ENCODE measurements at places on chromosomes 2 and 18.

- peak; percentile 21 for DNase-seq
Observed at GRCh38 chr2:196453613-196454047, 185.9 kb upstream of the CCDC150 start.

- no peak for DNase-seq
Observed at GRCh38 chr2:169110916-169111315, 41.6 kb downstream of the DHRS9 start.

DNA sequence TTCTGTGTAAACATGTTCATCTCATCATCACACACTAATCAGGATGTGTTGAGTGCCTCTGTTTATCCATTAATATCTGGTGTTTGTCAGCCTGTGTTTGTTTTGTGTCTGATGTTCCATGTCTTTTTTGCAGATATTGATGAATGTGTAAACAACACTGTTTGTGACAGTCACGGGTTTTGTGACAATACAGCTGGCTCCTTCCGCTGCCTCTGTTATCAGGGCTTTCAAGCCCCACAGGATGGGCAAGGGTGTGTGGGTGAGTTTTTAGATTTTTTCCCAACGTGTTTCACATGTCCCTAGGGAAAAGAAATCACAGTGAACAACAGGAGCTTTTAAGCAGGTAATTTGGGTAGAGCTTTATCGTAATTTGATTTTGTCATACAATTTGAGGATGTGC lies 133.7 kb upstream of the RASGRP3 start:
- DNase-seq, result no peak

GRCh38 chr2:45156605-45157004 lies 147.4 kb upstream of the SIX2 start:
- no peak for DNase-seq

DNA sequence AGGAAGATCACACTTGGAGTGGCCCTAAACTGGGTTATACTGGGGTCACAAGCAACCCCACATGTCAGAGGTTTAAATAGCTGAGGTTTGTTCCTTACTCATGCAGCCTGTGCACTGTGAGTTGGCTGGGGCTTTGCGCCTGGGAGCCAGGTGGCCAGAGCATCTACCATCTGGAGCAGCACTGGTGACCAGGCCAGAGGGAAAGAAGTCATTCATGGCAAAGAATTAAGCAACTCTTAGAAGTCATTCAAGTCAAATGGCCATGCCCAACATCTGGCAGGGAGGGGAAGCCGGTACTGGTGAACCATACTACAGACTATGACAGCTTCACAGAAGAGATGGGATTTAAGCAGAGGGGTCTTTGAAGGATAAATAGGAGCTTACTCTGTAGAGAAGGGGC lies 90.7 kb downstream of the POLR1A start:
- DNase-seq, result no peak

GRCh38 chr2:65018141-65018582 lies 29.0 kb downstream of the SLC1A4 start:
- no peak for DNase-seq

DNA sequence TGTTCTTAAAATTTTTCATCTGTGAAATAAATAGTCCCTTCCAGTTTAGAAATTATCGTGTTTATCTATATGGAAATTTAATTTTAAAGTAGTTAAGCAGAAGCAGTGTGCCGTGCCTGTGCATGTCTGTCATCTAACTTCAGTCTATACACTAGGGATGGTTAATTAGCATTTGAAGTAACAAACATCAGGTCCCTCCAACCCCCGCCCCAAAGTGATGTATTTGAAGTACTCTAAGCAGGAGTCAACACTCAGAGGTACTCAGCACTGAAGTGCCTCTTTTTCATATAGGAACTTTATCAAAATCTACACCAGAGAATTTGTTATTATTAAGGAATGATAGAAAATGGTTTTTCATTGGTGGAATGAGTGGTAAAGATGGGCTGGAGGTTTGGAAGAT lies 33.0 kb downstream of the LANCL1 start:
- DNase-seq, result no peak

DNA sequence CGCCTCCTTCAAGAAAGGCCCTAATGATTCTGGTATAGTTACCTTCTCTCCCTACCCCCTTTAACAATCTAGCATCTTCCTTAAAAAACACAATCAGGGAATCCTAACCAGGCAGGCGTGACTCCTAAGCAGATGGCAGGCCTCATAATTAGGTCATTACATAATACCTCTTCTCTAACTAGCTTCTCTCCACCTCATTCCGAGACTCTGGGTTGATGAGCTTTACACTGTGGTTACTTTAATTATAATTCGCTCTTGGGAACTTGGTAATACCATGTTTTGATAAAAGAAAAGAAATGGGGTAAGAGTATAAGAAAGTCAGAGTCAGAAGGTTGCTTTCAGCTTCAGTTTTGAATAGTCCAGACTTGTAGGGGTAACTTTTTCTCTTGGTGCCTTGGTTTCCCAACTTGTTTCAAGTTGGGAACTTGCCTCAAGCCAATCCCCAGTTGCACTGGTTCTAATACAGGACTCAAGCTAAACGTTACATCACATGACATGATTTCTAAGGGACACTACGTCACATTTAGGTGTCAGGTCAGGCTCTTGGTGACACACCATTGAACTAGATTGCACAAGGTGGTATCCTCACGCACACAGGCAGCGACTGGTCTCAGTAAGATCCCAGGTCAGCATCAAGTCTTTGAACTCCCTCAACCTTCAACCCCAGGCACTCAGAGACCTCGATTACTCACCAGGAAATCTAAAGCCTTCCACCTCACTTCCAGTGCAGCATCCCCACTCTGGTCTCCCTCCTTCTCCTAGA lies 59.2 kb downstream of the AAK1 start:
- DNase-seq, result no peak

- no peak for DNase-seq
Observed at GRCh38 chr18:79581911-79582310, 97.7 kb upstream of the CTDP1 start.

GRCh38 chr18:61753373-61753772 lies 139.4 kb downstream of the RNF152 start:
- DNase-seq, result no peak

GRCh38 chr18:38520786-38521185 lies 955.2 kb upstream of the CELF4 start:
- no peak for DNase-seq

DNA sequence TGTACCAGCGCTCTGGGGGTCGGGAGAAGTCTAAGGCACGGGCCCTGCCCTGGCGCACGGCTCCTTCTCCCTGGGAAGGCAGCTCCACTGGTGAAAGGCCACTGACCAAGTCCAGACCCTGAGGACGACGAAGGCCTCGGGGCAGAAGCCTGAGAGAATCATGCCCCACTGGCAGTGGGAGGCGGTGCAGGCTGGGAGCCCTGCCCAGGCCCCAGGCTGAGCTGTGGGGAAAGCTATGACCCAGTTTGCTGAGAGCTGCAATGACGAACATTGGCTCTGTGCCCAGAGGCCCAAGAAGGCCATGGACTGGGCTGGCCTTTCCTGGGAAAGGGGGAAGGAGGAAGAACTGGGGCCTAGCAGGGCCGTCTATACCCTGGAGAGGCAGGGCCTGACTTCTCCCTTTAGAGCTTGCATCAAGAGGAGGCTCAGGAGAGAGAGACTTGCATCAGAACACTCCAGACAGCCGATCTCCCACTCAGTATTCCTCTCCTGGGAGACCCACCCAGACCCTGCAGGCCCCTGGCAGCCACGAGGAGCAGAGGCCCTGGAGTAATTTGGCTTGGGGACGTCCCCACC lies 32.9 kb downstream of the HS1BP3 start:
- no peak for DNase-seq

DNA sequence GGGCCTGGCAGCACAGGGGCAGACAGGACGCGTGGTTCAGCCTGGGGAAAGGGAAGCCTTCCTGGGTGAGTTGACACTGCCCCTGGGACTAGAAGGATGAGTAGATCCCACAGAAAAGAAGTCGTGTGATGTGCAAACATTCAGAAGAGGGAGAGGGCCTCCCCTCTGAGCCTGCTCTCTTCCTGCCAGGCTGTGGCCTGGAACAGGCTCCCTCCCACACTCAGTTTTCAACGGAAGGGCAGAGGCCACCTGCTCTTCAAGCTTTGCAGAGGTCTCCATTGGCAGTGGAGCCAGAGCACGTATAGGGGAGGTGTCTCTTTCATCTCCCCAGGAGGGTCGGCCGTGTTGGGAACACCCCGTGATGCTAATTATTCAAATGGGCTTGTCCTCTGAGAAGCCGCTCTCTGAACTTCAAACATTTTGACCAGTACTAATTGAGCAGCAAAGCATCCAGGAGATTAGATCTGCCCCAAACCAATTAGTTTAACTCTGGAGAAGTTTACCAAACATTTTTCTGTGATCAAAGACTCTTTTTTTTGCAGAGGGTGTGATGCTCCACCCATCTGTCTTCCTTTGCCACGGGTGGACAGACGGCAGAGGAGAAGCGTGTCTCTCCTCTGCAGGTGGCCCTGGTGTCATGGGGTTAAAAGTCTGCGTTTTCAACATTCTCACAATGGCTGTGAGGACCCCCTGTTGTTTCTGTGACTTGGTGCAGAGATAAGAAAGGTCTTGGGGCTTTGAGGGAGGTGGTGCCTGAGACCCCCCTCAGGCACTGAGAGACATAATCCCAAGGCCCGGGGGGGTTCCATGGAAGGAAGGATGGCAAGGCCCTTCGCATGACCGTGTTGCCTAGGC lies 29.5 kb upstream of the ODC1 start:
- no peak for DNase-seq

GRCh38 chr2:10688921-10689807 lies 611 bp downstream of the NOL10 start:
- peak; percentile 14 for DNase-seq

- DNase-seq, result no peak
Observed at GRCh38 chr2:112977559-112978056, at the start of gene IL36G. TSS of gene IL36G (plus strand) at chr2:112978006. CDS start at chr2:112978639, 633 bp downstream.

- DNase-seq, result no peak
Observed at GRCh38 chr18:23257686-23258565, 122.6 kb downstream of the CABLES1 start.

DNA sequence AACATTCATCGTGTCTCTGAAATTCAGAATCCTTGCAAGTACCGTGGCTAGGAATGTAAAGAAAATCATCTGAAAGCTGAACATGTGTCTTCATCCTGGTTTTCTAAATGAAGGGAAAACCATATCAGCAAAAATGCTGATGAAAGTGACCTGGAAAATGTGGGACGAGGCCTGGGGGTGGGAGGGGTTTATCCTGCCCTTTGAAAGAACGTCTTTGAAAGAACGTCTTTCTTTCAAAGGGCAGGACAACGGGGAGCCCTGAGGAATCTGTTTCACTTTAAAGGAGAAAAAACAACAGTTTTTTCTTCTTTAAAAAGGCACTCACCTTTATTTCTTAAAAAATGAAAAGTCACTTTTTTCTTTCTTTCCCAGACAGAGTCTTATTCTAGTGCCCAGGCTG lies 185.2 kb downstream of the ALPK2 start:
- peak; percentile 36 for DNase-seq

DNA sequence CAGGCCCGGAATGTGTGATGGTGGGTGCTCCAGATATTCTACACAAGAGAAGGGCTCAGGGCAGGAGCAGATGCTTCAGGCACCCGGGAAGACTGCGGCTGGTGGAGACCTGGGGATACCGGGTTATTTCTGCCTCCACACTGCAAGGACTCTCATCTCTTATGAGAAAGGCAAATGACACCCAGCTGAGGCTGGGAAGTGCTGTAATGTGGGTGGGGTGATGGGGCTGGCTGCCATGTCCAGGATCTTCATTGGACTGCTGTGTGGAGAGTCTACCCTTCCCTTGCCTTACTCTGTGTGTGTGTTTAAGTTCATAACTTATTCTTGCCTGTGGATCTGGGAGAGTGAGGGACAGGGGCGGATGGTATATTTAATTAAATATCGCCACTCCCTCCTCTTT lies 124.1 kb downstream of the KLHL29 start:
- DNase-seq, result no peak

DNA sequence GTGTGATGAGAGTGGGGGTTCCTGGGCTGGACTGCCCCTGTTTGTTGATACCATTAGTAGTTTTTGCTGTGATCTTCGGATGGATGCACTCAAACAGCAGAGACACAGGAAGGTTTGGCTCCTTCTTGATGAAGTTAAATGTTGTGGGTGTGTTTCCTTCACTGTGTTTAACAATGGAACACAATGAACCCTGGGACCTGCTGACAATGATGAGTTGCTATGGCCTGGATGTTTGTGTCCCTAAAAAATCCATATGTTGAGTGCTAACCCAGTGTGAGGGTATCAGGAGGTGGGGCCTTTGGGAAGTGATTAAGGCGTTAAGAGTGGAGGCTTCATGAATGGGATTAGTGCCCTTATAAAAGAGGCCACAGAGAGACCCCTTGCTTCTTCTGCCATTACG lies 237.4 kb upstream of the HS6ST1 start:
- DNase-seq, result no peak

- no peak for DNase-seq
Observed at GRCh38 chr2:239737144-239737463, 288.0 kb downstream of the NDUFA10 start.

DNA sequence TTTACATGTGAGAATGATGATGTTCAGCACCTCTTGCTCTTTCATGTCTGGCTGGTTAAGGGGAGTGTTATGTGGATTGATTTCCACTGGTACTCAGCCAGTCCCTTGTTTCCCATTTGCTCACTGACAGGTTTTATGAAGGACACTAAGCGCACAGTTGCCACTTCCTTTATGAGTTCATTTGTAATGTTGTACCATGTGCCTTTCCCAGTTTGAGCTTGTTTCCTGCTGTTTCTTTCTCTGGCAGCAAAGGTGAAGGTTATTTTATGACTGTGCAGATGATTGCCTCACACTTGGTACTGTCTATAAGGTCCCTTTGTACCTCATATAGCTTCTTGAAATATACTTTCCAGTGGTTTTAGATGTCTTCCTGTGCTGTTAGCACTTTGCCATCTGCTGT lies 1700.5 kb upstream of the TMEFF2 start:
- no peak for DNase-seq

GRCh38 chr2:217724471-217724870 lies 278.3 kb downstream of the TNS1 start:
- no peak for DNase-seq
